Motor neuron (in vitro differentiated cells): ENCODE measurements at places on chromosomes 3 and 15. TPM values are rescaled to one million over a fixed set of nuclear protein-coding genes. Genes with fewer than 3 reads are reported as not detected.

- no peak for ATAC-seq
Measured at GRCh38 chr15:66523926-66524325, 18.8 kb downstream of the ZWILCH start.

DNA sequence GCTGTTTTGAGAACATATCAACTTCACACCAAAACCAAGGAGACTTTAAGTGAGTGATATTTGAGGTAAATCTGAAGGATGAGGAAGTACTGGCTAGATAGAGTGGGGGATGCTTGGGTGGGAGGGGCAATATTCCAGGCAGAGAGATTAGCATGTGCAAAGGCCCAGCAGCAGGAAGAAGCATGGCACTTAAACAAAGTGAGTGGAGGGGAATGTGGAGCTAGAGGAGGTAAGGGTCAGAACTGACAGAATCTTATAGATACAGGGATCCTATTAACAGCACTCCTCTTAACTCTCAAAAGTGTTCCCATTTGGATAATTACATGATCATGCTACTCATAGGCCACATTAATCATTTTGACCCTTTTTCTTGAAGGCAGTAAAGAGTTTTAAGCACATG is 41.4 kb upstream of the SPRED1 start:
- ATAC-seq = no peak

DNA sequence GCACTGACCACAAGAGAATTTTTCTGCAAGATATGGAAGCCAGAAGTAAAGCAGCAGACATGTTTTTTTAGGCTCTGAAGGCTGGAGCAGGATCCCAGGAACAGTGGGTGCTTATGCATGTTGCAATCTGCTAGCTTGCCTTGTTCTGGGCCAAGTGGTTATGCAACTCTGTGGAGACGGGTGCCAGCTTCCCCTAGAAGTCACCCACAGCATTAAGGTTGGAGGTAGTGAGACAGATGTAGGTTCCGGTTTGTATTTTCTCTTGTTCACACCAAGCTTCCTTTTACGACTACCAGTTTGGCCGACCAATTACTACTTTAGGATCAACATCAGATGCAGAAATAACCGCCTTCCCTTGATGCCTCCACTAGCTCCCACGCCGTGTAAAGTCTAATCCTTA is 11.1 kb downstream of the DPH3 start:
- ATAC-seq = no peak

DNA sequence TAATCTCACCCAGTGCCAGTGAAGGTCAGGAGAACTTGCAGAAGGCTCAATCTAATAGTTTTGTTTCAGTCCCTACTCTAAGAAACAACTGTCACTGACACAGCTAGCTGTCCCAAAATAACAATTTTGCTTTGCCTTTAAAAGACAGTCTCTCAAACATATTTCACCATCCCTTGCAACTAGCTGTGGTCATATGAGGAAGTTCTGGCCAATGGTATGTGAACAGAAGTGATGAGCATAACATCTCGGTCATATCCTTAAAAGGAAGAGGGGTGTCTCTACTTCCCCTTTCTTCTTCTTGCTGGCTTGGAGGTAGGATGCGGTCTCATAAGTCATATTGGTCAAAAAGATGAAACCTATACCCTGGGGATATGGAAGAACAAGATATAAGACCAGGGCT is 198.1 kb downstream of the NEK10 start:
- no peak for ATAC-seq

DNA sequence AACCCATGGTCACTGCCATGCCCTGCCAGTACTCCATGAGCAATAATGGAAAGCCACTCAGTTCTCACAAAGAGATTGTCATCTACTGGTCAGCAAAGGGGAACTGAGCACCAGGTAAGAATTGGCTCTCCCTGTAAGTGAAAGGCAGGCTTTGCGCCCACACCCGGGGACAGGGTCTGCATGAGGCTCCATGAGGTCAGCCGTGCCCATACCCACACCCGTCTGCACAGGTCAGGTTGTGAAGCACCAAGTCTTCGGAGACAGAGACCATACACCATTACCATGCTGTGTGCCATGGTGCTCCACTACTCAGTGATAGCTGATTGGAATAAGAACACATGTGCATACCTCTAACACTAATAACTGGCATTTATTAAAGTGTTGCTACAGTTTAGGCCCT is 322.9 kb downstream of the EPHB1 start:
- ATAC-seq = no peak

Gene BTBD1
- 59.4 and 68.4 TPM in 2 replicates for total RNA-seq

Gene PYDC2
- total RNA-seq = not detected in 2 replicates

Gene MUSTN1
- total RNA-seq = 6.8 and 9.3 TPM in 2 replicates
